GM04503 (cell line): ENCODE measurements at places on chromosomes 4 and X.

- no peak for DNase-seq
Observed at GRCh38 chr4:31100536-31100935, 380.4 kb downstream of the PCDH7 start.

GRCh38 chr4:153494562-153494961 lies 28.4 kb downstream of the TMEM131L start:
- no peak for DNase-seq

- DNase-seq, result no peak
Observed at GRCh38 chr4:42225286-42225685, 72.8 kb upstream of the BEND4 start.

- no peak for DNase-seq
Observed at GRCh38 chr4:167885071-167885470, 207.3 kb upstream of the ANXA10 start.

DNA sequence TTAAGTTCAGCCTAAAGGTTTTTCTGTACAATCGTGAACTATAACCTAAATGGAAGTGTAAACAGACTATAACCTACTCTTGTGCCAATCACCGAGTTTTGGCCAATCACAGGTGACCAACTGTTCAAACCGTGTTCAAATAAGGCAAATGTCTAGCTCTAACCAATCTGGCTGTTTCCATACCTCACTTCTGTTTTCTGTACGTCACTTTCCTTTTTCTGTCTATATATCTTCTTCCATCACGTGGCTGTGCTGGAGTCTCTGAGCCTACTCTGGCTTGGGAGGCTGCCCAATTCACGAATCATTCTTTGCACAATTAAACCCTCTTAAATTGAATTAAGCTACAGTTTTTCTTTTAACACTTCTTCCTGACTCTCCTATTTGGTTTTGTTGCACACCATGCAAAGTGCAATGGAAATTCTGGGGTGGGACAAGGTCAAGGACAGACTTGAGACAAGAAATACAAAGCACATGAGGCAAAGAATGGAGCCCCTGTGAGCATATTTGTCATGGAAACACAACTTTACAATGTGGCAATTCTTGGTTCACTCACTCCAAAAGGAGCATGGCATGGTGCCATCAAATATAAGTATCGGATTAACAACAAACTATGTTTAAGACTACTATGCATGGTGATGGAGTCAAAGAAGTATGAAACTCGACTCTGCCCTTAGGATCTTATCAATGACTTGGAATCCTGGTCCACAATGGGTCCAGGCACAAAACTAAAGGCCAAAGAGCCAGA lies 115.7 kb upstream of the FAM9B start:
- DNase-seq, result no peak

DNA sequence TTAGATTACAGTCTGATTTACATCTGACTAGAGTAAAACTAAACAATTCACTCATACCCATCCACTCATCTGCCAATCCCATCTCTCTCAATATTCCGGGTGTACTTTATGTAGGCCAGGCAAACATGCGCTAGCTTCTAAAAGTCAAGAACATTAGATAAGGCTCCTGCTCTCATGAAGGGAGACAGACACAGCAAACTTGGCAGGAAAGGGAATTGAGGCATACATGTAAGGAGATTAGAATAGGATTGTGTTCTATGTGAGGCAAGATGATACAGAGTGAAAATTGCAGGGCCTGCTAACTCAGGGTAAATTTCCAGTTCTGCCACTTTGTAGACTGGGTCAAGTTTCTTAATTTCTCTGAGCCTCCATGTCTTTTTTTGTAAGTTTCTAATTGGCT lies 135.8 kb downstream of the CDS1 start:
- no peak for DNase-seq

DNA sequence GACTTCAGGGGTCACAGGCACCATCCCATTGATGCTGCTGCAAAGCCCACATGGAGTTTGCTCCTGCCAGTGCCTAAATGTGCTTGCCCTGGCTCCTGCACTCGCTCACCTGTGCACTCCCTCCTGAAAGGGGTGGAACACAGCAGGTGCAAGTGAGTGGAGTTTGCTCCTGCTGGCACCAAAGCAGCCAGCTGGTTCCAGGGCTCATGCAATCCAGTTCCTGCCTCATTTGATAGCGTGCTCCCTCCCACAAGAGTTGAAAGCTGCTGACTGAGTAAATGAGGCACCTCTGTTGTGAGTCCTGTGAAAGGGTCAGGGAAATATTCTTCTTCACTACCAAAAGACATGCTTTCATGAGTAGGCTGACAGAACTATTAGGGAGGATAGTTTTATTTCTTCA lies 30.5 kb downstream of the CXCL8 start:
- DNase-seq, result no peak

DNA sequence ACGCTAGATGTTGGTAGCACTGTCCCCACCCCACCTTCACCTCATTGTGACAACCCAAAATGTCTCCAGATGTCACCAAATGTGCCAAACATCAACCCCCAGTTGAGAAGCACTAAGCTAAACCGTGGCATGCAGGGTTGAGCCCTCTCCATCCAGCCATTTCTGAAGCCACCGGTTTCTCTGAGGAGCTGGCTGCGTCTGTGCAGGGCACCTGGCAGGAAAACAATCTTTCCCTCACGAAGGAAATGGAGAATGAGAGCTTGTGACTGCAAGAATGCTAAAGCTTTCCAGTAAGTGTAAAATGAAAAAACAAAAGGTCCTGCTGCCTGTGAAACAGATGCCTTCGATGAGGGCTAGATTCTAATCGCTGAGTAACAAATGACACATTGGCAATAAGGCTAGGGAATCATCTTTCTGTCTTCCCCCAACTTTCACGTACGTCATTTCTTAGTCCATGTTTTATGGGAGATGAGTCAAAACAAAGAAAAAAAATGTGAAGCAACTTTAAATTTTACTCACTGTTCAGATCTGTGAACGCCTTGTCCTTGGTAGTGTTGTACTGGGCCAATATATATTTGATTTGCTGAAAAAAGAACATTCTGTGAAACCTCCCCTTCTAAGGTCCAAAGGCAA lies 59.9 kb downstream of the PROM1 start:
- no peak for DNase-seq

- no peak for DNase-seq
Observed at GRCh38 chr4:12319765-12320164, 891.1 kb upstream of the HS3ST1 start.

DNA sequence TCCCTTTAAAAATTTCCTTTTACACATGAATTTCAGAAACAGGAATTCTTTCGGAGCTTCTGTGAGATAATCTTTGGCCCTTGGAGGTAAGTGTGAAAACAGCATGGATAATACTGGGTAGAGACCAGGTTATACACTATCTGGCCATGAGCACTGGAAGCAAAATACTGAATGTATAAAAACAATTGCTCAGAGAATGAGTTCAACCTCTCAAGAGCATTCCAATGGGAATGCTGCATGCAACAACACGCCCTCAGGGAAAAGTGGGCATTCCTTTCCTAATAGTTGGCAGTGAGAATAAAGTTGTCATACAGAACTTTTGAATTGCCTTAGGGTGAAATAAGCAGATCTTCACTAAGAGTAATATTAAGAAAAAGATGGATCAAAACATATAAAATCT lies 574.8 kb upstream of the DIPK2B start:
- peak; percentile 75 for DNase-seq

DNA sequence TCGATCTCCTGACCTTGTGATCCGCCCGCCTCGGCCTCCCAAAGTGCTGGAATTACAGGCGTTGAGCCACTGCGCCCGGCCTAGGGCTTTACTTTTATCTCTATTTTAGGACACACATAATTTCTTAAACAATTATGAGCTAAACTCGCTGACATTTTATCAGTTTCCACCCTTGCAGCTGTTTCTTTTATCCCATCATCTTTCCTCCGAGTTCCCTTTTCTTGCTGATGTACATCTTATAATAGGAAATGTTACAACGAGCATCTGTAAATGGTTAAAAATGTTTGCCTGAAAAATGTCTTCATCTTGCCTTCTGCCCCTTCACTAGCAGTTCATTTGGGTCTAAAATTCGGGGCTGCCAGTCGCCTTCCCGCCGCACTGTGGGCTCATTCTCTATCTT lies 41.2 kb downstream of the ZFYVE28 start:
- no peak for DNase-seq

GRCh38 chr4:62513306-62513705 lies 1313.2 kb downstream of the ADGRL3 start:
- DNase-seq, result no peak

- DNase-seq, result no peak
Observed at GRCh38 chrX:1468250-1468772, 15.6 kb upstream of the ASMTL start.

GRCh38 chr4:153081693-153082092 lies 122.5 kb upstream of the TRIM2 start:
- no peak for DNase-seq

- DNase-seq, result no peak
Observed at GRCh38 chrX:100695991-100696390, 35.9 kb downstream of the SYTL4 start.

DNA sequence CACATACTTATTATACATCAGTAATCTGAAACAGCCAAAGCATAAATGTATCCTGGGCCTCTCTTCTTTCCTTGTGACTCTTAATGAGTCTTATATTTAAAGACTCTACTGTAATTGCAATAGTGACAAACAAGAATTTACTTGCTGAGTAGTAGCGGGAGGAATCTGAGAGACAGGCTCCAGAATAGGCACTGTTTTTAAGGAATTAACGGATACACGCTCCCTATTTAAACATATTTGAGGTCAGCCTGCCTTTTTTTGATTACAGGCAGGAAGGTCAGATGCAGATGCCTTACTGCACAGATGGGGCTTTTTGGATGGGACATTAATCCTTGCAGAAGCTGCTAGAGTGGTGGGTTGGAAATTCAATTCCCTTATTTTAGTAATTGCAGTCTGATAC lies 196.3 kb upstream of the ANXA3 start:
- no peak for DNase-seq

GRCh38 chr4:47531241-47531953 lies 46.3 kb downstream of the ATP10D start:
- DNase-seq, result peak; percentile 47

- DNase-seq, result no peak
Observed at GRCh38 chr4:144685911-144686310, 40.0 kb downstream of the HHIP start.

DNA sequence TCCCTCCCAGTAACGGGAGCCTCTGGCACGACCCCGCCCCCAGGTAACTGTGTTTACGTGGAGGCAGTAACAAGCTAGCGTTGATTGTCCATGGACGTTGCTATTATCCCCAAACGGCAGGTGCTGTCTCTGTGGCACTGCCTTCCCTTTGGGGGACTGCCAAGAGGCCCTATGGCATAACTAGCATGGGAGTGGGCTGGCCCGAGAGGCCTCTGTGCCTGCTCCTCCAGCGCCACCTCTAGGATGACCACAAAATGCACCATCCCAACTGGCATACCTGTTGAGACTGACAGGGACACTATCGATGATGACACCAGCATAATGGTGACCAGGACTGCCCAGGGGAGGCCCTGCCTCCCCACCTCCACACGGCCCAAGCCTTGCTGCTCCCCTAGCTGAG lies 1.5 kb downstream of the SRPK3 start:
- no peak for DNase-seq

DNA sequence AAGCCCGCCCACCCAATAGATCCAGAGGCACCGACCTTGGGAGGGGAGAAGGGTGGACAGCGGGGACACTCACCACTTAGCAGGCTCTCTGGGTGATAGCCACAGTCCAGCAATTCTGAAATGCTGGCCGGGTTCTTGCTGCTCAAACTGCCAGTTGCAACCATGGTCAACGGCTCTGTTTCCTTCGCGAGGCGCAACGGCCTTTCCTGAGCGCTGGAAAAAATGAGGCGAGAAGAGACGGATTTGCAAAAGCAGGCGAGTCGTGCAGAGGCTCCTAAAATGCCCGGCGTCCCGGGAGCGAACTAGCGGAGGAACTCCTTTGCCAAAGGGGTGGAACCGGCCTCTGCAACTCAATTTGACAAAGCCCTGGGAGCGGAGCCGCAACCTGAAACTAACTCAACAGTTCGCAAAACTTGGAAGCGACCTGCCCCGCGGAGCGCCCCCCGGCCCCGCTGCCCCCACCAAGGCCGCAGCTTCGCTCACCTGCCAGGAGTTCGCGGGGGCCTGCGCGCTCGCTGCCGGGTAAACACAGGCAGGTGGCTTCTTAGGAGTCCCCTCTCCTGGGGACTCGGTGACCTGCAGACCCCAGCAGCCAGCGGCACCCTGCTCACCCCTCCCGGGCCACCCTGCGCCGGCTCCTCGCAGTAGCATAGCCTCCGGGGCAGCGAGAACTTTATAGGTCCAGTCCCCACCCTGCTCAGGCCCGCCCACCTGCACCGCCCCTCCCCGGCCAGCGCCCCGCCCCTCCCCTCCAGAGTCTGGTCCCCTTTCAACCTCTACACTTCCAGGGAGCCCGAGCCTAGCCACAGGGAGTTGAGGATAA lies at the start of gene DDIT4L:
TSS of gene DDIT4L (minus strand) at position 649 of the 823 bp plus-strand sequence. CDS start at position 164, 485 bp downstream.
- DNase-seq, result no peak
